ENCODE measurements at places on chromosomes 12 and 14.

DNA sequence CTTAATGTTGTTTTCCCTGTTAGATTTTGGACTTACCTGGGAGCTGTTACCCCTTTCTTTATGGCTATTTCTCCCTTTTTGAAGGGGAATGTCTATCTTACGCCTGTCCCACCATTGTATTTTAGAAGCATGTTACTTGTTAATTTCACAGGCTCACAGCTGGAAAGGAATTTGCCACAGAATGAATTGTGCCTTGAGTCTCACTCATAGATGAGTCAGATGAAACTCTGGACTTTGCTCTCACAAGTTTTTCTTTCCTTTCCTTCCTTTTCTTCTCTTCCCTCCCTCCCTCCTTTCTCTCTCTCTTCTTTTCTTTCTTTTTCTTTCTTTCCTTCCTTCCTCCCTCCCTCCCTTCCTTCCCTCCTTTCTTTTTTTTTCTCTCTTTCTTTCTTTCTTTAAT lies 9.3 kb upstream of the ATF7IP start:
- no peak for DNase-seq

- no peak for DNase-seq
Measured at GRCh38 chr12:133235401-133236112, at the start of gene ANHX. TSS of gene ANHX (minus strand) at chr12:133235877. CDS start at chr12:133234356, 1,521 bp downstream.

GRCh38 chr12:68458866-68459265 lies 126.7 kb upstream of the MDM1 start:
- DNase-seq = no peak

GRCh38 chr12:25420116-25420515 lies 133.0 kb downstream of the LMNTD1 start:
- no peak for DNase-seq

DNA sequence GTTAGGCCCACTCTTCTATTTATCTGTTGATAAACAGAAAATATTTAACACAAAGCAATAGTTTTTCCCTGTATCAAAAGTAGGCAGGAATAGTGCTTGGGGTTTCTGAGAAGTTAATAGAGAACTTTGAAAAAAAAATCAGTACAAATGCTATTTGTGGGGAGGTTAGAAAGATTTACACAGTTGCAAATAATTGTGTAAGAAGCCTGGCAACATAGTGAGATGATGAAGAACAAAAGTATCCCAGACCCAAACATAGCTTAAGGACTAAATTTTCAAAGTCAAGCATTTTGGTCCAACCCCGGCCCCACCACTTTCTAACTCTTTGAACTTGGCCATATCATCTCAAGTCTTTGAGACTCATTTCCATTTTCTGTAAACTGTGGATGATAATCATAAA lies 687.5 kb upstream of the TMEM132C start:
- no peak for DNase-seq

GRCh38 chr12:17169726-17170471 lies 563.9 kb upstream of the LMO3 start:
- no peak for DNase-seq

- no peak for DNase-seq
Measured at GRCh38 chr12:111753144-111753881, 13.4 kb upstream of the ALDH2 start.

GRCh38 chr12:46342562-46343033 lies 30.0 kb downstream of the SLC38A2 start:
- no peak for DNase-seq

Measured in activated CD4-positive, alpha-beta T cell treated with anti-CD3 and anti-CD28 coated beads for 24 hours (primary cell).